ENCODE measurements at places on chromosomes 3 and 15. TPM values are rescaled to one million over a fixed set of nuclear protein-coding genes. Genes with fewer than 3 reads are reported as not detected.

Gene DNASE1L3
- total RNA-seq: not detected

Gene LYZL4
- total RNA-seq: not detected

Gene MAPKAPK3
- 40.8 TPM for total RNA-seq

Gene TUSC7
- not detected for total RNA-seq

Gene GRAMD1C
- total RNA-seq: 2.4 TPM

DNA sequence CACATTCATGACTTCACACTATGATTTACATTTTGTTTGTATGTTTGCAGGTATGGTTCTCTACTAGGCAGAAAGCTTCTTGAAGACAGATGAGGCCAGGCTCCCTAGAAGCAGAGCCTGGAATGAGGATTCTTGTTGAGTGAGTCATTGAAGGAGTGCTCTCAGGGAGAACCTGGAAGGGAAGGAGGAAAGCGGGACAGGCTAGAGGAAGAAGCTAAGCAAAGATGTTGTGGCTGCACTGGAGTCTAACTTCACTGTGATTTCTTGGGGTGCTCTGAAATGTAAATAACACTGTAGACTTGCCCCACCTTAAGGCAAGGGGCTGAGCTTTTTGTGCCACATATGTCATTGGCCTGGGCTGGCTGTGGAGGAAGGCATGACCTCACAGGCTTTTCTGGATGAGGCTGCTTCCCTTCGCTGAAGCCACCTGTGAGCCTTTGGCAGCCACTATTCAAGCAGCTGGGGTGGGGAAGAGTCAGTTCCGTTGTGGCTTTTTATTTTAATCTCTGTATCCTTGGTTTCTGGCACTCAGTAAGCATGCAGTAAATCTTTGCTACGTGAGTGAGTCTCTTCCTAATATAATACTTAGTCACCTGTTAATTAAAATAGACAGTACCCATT lies 307.3 kb downstream of the SV2B start:
- no peak for DNase-seq
- H3K4me1 ChIP-seq: peaks cover 13% of the 10 kb centered on the region
- no peaks in the 10 kb centered on the region for H3K36me3 ChIP-seq
- no peak overlapping the region for H3K4me3 ChIP-seq
- no peaks in the 10 kb centered on the region for H3K27me3 ChIP-seq

DNA sequence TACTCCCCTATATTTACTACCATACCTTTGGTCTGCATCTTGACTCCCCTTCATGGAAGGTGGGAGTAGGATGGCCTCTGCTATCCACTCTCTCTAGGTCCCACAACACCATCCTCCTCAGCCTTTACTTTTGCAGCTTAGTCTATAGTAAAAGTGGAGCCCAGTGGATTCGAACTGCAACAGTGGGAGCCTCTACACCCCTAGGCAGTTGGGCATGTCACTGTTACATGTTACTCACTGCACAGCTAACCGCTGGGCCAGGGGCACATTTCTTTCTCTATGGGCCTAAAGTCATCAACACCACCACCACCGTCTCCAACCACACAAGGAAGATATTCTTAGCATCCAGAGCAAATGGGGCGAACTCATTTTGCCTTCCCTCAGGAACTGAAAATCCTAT lies 62.9 kb downstream of the KLF13 start:
- peaks cover 10% of the 10 kb centered on the region for H3K4me1 ChIP-seq
- DNase-seq: no peak
- H3K36me3 ChIP-seq: peaks cover 2% of the 10 kb centered on the region
- peaks cover 34% of the 10 kb centered on the region for H3K27me3 ChIP-seq
- H3K4me3 ChIP-seq: no peak overlapping the region
- H3K27ac ChIP-seq: no peak overlapping the region

DNA sequence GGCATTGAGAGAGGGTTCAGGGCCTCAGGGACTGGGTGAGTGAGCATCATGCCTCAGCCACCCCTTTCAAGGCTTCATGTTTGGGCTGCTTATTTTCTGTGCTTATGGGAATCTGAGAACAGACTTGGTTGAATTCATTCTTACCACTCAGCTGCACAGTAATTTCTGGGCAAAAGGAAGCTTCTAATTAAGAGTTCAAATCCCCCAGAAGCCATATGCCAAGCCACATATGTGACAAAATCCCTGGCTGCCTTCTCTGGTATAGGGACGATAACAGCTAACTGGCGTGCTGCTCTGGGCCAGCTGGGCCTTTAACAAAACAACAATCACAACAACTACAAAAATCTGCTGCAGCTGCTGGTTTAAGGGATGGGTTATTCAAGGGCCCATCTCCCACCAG lies 181.0 kb upstream of the ANKRD28 start:
- no peak overlapping the region for H3K27ac ChIP-seq
- peaks cover 8% of the 10 kb centered on the region for H3K4me1 ChIP-seq
- H3K27me3 ChIP-seq: no peaks in the 10 kb centered on the region
- H3K4me3 ChIP-seq: no peak overlapping the region
- no peak for DNase-seq

GRCh38 chr15:40372981-40373380 lies 9.5 kb upstream of the KNSTRN start:
- DNase-seq: no peak
- H3K4me1 ChIP-seq: no peaks in the 10 kb centered on the region
- peaks cover 29% of the 10 kb centered on the region for H3K27me3 ChIP-seq
- H3K27ac ChIP-seq: no peak overlapping the region
- H3K36me3 ChIP-seq: no peaks in the 10 kb centered on the region

DNA sequence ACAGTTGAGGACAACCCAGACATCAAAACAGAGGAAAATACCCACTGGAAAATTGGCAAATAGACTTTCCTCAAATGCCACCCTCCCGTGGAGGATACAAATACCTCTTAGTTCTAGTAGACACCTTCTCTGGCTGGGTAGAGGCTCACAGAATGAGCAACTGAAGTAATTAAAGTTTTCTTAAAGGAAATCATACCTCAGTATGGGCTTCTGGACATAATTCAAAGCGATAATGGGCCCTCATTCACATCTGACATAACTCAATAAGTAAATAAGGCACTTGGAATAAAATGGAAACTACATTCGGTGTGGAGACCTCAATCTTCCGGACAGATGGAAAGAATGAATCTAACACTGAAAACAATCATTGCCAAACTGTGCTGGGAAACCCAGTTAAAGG lies 115.2 kb upstream of the PLCL2 start:
- H3K27me3 ChIP-seq: peaks cover 5% of the 10 kb centered on the region
- no peak overlapping the region for H3K27ac ChIP-seq
- H3K36me3 ChIP-seq: no peaks in the 10 kb centered on the region
- H3K4me3 ChIP-seq: no peak overlapping the region
- H3K4me1 ChIP-seq: peaks cover 2% of the 10 kb centered on the region
- no peak for DNase-seq

- H3K27me3 ChIP-seq: peaks cover 12% of the 10 kb centered on the region
- H3K4me3 ChIP-seq: no peak overlapping the region
- no peaks in the 10 kb centered on the region for H3K36me3 ChIP-seq
- DNase-seq: no peak
Measured at GRCh38 chr3:160132226-160132625, 93.0 kb upstream of the C3orf80 start.

Gene PFN2
- total RNA-seq: 233 TPM

DNA sequence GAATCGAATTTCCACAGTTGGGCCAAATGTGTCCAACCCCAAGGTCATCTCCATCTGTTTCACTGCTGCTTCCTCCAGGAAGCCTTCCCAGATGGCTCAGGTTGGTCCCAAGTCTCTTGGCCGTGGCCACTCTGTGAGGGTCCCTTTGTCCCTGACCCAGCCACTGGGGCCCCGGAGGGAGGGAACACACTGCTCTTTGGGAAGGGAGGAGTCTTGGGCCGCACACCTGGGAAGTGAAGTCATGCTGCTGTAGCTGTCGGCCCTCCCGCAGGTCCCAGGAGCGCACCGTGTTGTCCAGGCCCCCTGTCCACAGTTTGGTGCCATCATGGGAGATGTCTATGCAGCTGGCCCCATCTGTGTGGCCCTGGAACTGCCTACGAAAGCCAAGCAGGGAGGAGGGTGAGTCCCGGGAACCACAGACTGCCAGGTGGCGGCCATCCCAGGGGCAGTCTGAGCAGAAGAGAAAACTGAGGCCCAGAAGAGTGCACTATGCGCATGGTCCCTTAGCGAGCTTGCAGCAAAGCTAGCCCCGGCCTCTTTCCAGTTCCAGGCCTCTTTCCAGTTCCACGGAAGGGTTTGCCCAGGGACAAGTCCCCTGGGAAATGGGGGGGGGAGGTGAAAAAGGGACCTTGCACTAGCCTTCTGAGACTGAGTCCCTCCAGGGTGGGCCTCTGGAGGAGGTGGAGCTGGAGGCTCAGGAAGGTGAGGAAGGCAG lies 44.6 kb downstream of the TLE3 start:
- peaks cover 46% of the 10 kb centered on the region for H3K36me3 ChIP-seq
- H3K4me1 ChIP-seq: peaks cover 1% of the 10 kb centered on the region
- H3K4me3 ChIP-seq: no peak overlapping the region
- H3K27me3 ChIP-seq: no peaks in the 10 kb centered on the region

DNA sequence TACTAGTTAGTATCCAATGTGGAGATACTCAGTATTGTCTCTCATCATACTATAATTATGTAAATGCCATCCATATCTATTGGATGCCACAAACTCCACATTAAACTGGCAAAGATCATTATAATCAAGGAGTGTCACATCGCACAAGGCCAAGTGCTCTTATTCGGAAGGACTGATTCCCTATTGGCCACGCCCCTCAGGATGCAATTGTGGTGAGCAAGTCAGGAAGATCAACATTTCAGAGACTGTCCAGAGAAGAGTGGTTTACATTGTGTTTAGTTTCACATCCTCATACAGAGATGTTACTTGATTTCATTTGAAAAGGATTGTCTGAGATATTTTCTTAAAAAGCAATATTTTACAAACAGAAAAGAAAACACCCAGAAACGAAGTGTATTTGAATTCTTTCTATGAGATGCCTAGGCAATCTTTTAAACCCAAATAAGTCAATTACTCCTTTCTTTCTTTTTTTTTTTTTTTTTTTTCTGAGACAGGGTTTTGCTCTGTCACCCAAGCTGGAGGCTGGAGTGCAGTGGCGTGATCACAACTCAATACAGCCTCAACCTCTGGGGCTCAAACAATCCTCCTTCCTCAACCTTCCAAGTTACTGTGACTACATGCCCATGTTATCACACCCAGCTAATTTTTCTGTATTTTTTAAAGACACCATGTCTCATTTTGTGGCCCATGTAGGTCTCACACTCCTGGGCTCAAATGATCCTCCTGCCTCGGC lies 369.1 kb downstream of the RBMS3 start:
- H3K27me3 ChIP-seq: no peaks in the 10 kb centered on the region
- peaks cover 10% of the 10 kb centered on the region for H3K4me1 ChIP-seq
- H3K36me3 ChIP-seq: no peaks in the 10 kb centered on the region

- peak; percentile 79 for DNase-seq
- peaks cover 11% of the 10 kb centered on the region for H3K4me1 ChIP-seq
- H3K4me3 ChIP-seq: peak overlapping the region; percentile 76
- peaks cover 49% of the 10 kb centered on the region for H3K27me3 ChIP-seq
- H3K27ac ChIP-seq: peak overlapping the region; percentile 35
Measured at GRCh38 chr15:26771578-26772153, 1.2 kb downstream of the GABRB3 start.

- no peak overlapping the region for H3K4me3 ChIP-seq
- no peak overlapping the region for H3K27ac ChIP-seq
- no peaks in the 10 kb centered on the region for H3K27me3 ChIP-seq
- H3K4me1 ChIP-seq: peaks cover 30% of the 10 kb centered on the region
- no peak for DNase-seq
Measured at GRCh38 chr15:36601952-36602351, 22.5 kb downstream of the CDIN1 start.

- H3K27ac ChIP-seq: no peak overlapping the region
- H3K36me3 ChIP-seq: no peaks in the 10 kb centered on the region
- H3K27me3 ChIP-seq: no peaks in the 10 kb centered on the region
- H3K4me1 ChIP-seq: no peaks in the 10 kb centered on the region
- H3K4me3 ChIP-seq: no peak overlapping the region
- DNase-seq: no peak
Measured at GRCh38 chr3:94822298-94822697, 759.4 kb downstream of the NSUN3 start.

DNA sequence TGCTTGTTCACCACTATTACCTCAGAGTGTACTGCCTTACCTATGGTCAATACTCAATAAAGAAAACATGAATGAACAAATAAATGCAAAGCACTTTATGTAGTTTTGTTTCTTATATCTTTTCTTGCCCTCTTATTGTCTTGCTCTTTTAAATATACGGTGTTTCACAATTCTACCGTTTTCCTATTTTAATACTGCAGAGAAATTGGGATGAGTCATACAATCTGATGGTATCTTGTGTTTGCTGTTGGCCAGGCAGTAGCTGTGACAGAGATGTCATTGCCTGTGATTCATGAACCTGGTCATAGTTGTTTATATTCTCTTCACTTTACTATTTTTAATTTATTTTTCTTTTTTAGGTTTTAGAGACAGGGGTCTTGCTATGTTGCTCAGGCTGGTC lies 48.3 kb downstream of the SERP1 start:
- peaks cover 6% of the 10 kb centered on the region for H3K36me3 ChIP-seq
- H3K4me3 ChIP-seq: no peak overlapping the region
- peaks cover 2% of the 10 kb centered on the region for H3K4me1 ChIP-seq

DNA sequence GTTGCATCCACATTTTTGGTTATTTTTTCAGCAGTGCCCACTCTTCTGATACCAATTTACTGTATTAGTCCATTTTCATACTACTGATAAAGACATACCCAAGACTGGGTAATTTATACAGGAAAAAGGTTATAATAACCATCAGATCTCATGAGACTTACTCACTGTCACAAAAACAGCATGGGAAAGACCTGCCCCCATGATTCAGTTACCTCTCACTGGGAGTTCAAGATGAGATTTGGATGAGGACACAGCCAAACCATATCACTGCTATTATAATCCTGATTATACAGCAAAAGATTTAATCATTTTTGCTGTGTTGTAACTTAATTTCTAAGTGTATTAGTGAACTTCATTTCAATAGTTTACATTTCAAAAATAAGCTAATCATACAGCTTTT lies 6.6 kb downstream of the ZBED2 start:
- H3K27me3 ChIP-seq: peaks cover 3% of the 10 kb centered on the region
- no peak for DNase-seq
- H3K27ac ChIP-seq: no peak overlapping the region
- H3K4me1 ChIP-seq: no peaks in the 10 kb centered on the region
- H3K4me3 ChIP-seq: no peak overlapping the region

GRCh38 chr3:16113704-16114103 lies 60.8 kb upstream of the GALNT15 start:
- no peaks in the 10 kb centered on the region for H3K4me1 ChIP-seq
- H3K27me3 ChIP-seq: no peaks in the 10 kb centered on the region
- no peaks in the 10 kb centered on the region for H3K36me3 ChIP-seq
- no peak overlapping the region for H3K27ac ChIP-seq
- H3K4me3 ChIP-seq: no peak overlapping the region

GRCh38 chr3:143751643-143752178 lies 96.6 kb downstream of the SLC9A9 start:
- no peaks in the 10 kb centered on the region for H3K36me3 ChIP-seq
- no peak overlapping the region for H3K27ac ChIP-seq
- no peaks in the 10 kb centered on the region for H3K4me1 ChIP-seq
